ENCODE measurements at places on chromosomes 5 and 9.

DNA sequence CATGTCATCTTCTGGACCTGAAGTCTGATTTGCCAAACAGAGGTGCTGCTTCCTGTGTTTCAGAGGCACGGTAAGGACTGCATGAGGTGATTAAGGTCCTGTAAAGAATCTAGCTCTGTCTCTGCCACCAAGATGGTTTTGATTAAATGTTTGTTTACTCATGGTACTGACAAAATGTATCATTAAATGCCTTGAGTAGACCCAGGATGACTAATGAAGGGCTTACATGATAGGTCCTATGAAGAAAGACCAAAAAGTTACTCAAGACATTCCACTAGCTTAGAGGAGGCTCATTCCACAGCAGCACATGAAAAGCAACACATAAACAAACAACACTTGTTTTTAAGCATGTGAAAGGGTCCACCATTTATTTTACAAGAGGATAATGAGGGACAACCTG is 100.9 kb downstream of the BOD1 start:
- no peak for DNase-seq

DNA sequence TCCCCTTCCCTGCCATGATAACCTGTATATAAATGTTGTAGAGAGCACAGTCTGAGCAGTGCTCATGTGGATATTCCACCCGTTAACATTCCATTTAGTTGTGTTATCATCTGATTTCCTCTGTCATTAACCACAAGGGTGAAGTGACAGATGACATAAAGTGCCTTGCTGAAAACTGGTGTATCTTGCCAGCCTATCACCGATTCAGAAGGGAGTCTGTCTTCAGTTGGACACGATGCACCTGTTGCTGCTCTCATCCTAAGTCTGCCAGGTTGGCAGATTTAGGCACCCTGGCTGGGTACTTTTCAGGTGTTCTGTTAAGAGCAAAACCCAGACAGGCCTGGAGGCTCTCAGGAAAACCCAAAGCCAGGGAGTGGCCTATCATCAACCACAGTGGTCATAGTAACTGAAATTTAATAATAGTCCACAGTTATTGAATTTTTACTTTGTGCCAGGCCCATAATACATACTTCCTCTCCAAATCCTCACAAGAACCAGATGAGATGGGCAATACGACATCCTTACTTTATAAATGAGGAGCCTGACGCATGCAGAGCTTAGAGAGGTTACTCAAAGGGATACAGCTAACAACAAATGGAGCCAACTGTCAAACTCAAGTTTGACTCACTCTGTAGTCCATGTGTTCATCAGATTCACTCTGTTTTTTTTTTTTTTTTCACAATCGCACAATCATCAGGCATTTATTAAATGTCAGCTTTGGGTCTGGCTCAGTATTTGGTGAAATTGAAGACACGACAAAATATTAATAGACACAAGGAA is 100.7 kb upstream of the SPRY4 start:
- DNase-seq: no peak

- no peak for DNase-seq
Observed at GRCh38 chr5:76742583-76742982, 26.7 kb downstream of the F2R start.

- no peak for DNase-seq
Observed at GRCh38 chr9:123419091-123419490, 63.1 kb downstream of the CRB2 start.

GRCh38 chr5:73344835-73345234 is 103.7 kb downstream of the FOXD1 start:
- DNase-seq: no peak

GRCh38 chr5:80756292-80756691 is 101.5 kb upstream of the DHFR start:
- DNase-seq: no peak

DNA sequence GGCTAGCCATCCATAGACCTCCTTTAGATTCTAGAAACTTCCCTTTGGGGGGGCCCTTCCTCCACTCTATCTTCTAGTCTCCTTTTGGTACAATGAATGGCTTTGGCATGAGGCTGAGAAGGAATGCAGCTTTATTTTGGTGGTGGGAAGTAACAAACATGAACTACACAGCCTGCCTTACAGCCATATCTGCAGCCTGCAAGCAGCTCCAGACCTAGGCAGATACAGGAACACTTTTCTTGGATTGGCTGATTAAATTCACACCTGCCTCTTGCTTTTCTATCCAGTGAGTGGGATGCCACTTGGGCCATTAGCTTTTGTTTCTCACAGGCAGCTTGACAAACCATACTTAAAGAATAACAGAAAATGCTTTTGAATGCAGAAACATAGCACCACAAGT is 28.2 kb downstream of the NR6A1 start:
- no peak for DNase-seq

DNA sequence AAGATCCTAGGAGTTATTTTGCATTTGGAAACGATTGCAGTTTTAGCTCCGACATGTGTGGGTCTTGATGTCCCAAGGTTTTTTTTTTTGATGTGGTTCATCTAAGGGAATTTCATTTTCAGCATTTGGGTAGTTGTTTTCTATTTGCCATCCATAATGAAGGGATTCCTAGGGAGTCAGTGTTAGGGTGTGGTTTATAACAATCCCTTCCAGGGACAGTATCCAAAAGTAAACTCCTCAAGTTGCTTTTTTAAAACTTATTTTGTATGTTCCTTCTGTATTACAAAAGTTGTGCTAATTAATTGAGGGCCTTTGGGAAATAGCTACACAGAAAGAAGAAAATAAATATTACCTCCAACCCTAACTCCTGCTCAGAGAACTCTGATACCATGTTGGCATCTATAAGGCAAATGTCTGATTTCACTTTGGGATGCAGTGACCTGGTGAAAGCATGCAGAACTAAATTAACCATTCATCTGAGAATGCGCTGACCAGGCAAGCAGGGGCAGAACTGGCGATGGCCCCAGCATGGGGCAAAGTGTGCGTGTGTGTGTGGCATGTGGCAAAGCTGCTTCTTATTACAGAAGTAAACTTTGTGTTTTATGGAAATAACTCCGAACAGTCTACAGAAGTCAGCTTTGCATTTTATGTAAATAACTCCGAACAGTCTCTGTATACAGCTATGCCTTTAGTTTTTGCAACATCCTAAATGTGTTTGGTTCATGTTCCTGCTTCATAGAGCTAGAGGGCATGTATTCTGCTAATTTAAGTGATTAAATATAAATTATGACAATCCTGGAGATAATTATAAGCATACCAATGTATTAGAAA is 237.2 kb downstream of the TRPM3 start:
- DNase-seq: no peak

GRCh38 chr9:123960366-123960765 is 30.4 kb upstream of the DENND1A start:
- no peak for DNase-seq

DNA sequence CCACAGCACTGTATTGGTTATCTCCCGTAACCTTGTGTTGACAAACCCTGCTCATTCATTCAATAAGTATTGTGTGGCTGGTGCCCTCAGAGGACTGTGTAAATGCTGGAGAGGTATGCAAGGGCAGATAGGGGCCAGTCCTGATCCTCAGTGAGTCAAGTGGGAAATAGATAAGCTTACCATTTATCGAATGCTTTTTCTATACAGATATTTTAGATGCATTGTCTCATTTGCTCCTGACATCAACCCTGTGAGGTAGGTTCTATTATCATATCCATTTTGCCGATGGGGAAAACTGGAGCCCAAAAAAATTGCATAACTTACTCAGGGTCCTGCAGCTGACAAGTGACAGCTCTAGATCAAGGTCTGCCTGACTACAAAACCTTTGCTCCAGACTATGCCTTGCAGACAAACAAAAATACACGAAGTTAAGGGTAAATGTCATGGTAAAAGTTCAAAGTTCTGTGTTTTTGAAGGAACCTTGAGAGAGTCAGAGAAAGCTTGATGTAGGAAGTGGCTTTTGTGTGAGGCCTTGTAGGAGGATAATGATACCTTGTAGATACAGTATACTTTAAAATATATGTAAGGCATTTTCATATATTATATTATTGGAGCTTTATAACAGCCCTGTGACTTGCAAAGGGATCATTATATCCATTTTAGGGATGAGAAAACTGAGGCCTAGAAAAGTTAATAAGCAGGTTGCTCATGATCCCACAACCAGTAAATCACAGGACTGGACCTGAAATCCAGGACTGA is 22.7 kb downstream of the CYFIP2 start:
- no peak for DNase-seq

GRCh38 chr5:73189871-73190376 is 16.9 kb downstream of the TMEM174 start:
- DNase-seq: no peak

DNA sequence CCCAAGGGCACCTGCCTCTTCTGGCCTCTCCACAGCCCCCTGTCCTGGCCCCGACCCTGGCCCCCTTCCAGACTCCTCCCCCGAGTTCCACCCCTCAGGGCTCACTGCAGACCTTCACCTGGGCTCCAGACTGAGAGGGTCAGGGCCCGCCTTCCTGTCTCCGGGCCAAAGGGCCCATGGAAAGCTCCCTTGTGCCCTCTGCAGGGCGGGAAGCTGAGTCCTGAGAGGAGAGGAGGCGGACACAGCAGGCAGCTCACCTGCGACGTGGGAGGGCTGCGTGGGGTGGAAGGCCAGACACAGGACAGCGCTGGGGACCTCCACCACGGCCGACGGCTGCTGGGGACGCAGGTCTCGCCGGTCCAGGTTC is 20.6 kb downstream of the DYNC2I2 start:
- DNase-seq: no peak

DNA sequence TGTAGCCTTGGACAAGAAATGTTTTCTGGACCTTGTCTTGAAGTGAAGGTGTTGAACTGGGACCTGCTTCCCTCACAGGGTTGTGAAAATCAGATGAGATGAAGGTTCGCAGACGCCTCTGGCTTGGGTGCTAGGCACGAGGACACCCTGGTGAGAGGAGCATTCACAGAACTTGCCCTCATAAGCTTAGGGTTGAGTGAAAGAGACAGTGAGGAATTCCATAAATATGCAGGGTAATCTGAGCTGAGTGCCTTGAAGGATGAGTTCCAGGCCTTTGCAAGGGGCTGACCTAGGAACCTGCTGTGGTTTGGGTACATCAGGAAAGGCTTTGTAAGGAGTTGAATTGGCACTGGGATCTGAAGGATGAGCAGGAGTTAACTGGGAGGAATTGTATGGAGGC is 75.7 kb upstream of the SAP30L start:
- DNase-seq: no peak

DNA sequence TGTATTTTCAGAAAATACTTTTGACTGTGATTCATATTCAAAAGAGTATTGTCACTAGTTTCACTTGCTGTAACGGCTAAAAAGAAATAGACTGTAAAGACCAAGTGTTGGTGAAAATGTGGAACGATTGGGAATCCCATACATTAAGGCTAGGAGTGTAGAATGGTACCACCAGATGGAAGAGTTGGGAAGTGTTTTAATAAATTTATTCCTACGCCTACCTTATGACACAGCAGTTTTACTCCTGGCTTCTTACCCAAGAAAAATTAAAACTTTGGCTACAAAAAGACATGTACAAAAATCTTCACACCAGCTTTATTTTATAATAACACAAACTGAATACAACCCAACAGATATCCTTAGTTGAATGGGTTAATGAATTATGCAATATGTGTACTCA is 256.2 kb downstream of the TAF11L14 start:
- no peak for DNase-seq

DNA sequence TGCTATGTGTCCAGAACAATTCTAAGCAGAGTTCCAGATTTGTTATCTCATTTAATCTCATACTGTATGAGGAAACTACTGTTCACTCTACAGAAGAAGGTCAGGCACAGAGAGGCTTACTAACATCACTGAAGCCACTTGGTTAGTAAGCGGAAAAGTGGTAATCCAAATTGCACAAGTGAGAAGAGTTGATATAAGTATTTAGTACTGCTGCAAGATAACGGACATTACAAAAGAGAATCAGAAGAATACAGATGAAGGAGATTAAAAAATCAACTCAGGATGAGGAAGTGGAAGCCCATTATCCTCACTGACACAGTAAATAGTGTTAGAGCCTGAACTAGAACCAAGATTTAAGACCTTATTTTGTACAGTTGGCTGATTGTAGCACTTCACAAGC is 22.3 kb upstream of the TLR4 start:
- no peak for DNase-seq

- DNase-seq: peak; percentile 53
Observed at GRCh38 chr5:96336351-96336985, 96.6 kb downstream of the PCSK1 start.

- peak; percentile 30 for DNase-seq
Observed at GRCh38 chr5:72018143-72018803, 89.0 kb upstream of the MAP1B start.

- DNase-seq: peak; percentile 51
Observed at GRCh38 chr9:137053944-137054931, at the start of gene ENTPD2. Gene ENTPD2 (minus strand): TSS chr9:137054061. CDS start chr9:137053997, 64 bp downstream.

- DNase-seq: no peak
Observed at GRCh38 chr5:175285261-175285660, 158.7 kb downstream of the DRD1 start.

DNA sequence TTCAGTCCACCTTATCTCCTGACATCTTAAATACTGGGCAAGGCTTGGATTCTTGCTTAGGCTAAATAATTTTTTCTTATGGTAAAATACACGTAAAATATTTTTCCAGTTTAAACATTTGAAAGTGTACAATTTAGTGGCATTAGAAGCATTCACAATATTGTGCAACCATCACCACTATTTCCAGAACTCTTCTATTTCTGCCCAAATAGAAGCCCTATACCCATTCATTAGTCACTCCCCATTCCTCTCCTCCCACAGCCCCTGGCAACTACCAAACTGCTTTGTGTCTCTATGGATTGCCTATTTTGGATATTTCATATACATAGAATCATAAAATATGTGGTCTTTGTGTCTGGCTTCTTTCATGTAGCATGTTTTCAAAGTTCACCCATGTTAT is 57.6 kb downstream of the IL31RA start:
- DNase-seq: no peak

GRCh38 chr5:1399737-1400136 is 45.5 kb downstream of the SLC6A3 start:
- DNase-seq: no peak

GRCh38 chr9:69104830-69105527 is 69.1 kb upstream of the TJP2 start:
- no peak for DNase-seq

DNA sequence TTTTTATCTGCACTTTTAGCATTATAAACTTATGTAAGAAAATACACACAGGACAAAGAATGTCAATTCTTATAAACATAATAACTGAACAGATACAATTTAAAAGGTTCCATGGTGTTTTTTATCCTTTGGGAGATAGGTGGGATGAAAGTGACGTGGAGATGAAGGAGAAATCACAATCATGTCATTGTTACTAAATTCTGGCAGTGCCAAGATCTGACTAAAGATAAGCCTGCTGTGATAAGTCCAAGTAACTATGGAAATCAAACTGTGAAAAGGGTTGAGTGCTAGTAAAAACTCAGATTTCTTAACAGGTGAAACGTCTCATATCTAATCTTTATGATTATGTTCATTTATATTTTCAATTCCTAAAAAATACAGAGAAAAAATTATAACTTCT is 11.1 kb downstream of the LEAP2 start:
- DNase-seq: no peak
